ENCODE measurements at places on chromosomes 4 and X.

DNA sequence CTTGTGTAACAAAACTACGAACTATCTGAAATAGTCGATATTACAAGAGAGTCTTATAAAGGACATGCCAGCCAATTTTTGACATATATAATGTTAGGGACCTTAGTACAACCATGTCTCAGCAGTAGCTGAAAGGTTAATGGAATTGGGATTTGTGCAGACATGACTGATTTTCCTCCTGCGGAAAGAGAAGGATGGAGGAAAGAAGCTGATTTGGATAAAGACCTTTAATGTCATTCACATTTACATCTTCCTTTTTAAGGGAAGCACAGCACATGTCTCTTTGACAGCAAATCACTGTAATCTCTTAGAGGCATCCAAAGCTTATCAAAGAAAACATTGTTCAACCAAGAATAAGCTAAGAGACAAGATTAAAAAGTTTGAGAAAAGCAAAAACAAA lies 1976.2 kb upstream of the IGFBP7 start:
- no peak for DNase-seq

- DNase-seq = no peak
These were observed 150.0 kb downstream of the ANAPC10 start for GRCh38 chr4:144948009-144948408.

- DNase-seq = no peak
These were observed 644.2 kb downstream of the FSTL5 start for GRCh38 chr4:161519611-161520010.

- DNase-seq = no peak
These were observed 6.3 kb upstream of the HPRT1 start for GRCh38 chrX:134453631-134454030.

- no peak for DNase-seq
These were observed 14.2 kb downstream of the RGS12 start for GRCh38 chr4:3307060-3307459.

GRCh38 chr4:133866328-133866699 lies 335.3 kb downstream of the PABPC4L start:
- no peak for DNase-seq

- DNase-seq = no peak
These were observed 158.8 kb upstream of the PJA1 start for GRCh38 chrX:69323786-69324720.

GRCh38 chr4:70839589-70840093 lies at the start of gene GRSF1:
TSS of gene GRSF1 (minus strand) at chr4:70839890. CDS start at chr4:70839827, 63 bp downstream.
- DNase-seq = no peak

DNA sequence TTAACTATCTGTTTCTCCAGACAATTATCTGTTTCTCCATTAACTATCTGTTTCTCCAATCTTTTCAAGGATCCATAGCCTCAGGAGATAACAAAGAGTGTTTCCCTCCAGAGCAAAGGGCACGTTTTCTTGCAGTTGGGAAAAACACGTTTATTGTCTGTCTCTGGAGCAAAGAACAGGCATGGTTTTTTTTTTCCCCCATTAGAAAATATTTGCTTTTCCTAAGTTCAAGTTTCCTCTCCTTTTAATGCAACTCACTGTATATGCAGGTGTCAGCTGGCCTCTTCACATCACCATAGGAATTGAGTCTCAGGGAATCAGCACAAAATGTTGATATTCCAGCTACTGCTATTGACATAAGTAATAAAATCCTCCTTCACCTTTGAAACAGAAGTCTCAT lies 984.4 kb downstream of the RAB28 start:
- DNase-seq = no peak

DNA sequence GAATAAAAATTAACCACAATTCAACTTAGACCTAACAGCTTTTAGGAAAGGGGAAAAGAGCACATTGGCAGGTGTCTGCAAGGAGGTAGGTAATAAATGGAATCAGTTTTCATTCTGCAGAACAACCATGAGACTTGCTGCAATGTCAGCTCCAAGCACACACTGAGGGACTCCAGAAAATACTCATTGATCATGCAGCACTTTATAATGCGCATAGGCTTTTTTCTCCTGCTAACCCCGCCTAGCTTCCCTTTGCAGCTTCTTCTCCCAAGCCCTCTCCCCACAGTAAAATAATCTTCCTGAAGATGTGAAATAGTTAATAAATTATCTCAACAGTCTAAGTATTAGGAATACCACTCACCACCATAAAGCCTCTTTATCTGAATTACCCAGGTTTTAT lies 36.9 kb downstream of the ANKRD17 start:
- no peak for DNase-seq

- no peak for DNase-seq
These were observed 782.8 kb downstream of the RAB28 start for GRCh38 chr4:12701384-12701783.

- no peak for DNase-seq
These were observed 34.5 kb upstream of the TRIM2 start for GRCh38 chr4:153169776-153170175.

DNA sequence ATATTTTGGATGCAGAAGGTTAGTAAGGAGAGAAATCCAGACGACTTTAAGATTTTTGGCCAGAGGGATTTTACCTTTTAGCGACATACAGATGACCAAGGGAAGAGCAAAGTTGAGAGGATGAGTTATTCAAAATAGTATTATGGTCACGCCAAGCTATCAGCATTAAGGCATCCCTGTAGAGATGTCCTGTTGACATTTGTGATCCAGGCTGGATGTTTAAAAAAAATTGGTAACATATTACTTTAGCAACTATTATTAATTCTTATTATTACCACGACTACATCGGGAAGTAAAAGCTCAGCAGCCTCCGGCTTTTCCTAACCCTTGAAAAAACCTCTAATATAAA lies 562 bp upstream of the OSTC start:
- no peak for DNase-seq

GRCh38 chr4:4428966-4429875 lies 42.3 kb downstream of the NSG1 start:
- no peak for DNase-seq

- no peak for DNase-seq
These were observed 325.0 kb downstream of the ARHGAP10 start for GRCh38 chr4:148056879-148057278.

- DNase-seq = no peak
These were observed 52.8 kb downstream of the PPEF2 start for GRCh38 chr4:75849461-75849860.

- DNase-seq = no peak
These were observed 19.3 kb upstream of the ING2 start for GRCh38 chr4:183485411-183486160.
